Activated CD8-positive, alpha-beta memory T cell treated with anti-CD3 and anti-CD28 coated beads for 4 hours (primary cell): ENCODE measurements at places on chromosomes 2 and 18.

DNA sequence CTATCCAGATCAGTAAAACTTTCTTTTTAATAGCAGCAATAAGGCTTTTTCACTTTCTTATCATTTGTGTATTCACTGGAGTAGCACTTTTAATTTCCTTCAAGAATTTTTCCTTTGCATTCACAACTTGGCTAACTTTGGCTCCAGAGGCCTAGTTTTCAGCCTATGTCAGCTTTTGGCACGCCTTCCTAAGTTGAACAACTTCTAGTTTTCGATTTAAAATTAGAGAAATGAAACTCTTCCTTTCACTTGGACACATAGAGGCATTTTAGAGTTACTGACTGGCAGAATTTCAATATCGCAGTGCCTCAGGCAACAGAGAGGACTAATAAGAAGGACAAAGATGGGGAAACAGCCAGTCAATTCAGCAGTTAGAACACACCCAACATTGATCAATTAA is 577.4 kb downstream of the DSC3 start:
- no peak for DNase-seq

DNA sequence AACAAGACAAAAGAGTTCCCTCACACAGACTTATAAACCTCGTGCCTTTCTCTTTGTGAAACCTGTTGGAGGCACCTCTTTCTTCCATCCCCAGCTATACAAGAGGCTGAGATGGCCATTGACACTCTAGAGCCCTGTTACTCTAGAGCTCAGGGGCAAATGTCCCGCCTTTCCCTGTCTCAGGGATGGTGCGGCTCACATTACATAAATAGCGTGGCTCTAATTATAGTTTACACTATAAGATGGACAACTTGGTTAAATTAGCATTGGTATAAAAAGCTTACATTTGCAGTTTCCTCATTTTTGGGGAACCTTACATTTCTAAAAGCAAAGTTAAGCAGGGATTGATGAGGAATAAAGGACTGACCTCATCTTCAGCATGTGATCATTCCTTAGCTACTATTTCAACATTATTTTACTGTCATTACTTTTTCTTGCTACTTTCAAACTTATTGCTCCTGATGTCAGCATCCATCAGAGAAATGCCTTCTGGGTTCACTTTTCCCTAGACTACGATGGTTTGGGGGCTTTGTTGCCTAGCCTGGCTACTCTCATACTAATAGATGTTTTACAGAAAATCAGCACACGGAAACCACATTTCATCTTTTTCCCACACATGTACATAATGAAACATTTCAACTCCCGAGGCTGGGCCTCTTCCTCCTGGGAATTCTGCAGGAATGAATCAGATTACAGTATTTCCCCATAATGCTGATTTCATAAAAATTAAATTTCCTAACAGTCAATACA is 40.4 kb downstream of the FTCDNL1 start:
- DNase-seq = no peak

DNA sequence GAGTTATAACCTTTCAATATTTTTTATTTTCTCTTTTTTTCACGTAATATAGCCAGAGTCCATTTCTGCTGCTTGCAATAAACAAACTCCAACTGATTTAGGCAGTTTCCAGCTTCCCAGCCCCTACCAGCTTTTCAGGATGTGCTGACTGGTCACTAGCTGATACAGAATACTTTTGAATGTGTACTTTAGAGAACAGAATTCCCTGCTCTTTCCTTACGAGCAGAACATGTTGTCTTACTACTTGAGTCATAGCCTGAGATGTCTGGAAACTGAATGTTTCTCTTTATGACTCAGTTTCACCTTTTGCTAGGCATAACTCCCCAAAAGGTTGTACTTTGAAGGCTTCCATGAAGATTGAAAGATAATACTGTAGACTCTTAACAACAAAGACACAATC is 44.5 kb upstream of the KCNE4 start:
- no peak for DNase-seq

DNA sequence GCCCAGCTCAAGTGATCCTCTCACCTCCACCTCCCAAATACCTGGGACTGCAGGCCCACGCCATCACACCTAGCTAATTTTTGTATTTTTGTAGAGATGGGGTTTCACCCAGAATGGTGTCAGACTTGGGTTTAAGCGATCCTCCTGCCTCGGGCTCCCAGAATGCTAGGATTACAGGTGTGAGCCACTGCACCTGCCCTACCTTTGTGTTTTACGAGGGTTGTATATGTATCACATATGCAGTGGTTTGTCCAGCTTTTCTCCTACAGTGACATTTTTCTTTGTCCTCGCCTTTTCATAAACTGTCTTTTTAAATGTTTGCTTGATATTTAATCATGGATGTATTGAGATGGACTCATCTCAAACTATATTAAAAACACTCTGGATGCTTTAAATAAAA is 38.5 kb downstream of the AGAP1 start:
- DNase-seq = no peak

DNA sequence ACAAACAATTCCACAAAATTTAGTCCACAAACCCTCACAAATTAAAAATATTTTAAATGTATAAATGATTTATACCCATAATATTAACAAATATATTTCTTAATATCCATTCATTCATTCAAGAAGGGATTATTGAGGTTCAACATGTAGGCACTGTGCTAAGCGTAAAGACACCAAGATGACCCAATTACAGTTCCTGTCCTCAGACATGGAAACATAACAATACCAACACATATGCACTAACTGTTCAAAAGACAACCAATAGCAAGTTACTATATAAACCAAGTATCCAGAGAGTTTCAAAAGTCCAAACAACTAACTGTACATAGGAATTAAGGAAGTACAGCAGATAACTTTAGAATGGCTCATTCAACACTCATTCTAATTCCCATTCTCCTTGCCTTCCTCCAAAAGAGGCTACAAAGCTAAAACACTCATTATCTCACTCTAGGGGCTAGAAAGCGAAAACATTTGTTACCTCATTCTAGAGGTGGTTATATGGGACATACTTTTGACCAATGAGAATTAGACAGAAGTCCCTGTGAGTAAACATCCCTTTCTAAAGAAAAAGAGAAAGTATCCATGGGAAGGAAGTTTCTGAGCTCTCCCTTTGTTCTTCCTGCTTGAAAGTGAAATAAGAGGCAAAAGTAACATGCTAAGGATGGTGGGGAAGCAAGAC is 292.4 kb downstream of the ZEB2 start:
- no peak for DNase-seq

DNA sequence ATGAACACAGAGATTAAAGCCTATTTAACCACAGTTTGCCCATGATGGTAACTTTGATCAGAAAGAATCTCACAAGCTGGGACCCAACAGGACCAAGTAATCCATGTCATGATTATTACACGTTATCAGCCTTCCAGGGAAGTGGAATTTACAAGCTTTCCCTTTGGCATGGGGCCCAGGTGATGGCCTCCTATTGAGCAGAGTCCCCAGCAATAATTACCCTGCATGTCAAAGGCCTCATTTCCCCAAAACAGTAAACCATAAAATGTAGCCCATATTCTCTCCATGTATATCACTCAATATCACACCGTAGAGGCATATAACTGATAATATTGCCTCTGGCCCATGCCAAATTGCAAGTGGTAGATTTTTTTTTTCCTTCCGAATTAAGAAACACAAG is 38.9 kb downstream of the PRKRA start:
- DNase-seq = no peak

DNA sequence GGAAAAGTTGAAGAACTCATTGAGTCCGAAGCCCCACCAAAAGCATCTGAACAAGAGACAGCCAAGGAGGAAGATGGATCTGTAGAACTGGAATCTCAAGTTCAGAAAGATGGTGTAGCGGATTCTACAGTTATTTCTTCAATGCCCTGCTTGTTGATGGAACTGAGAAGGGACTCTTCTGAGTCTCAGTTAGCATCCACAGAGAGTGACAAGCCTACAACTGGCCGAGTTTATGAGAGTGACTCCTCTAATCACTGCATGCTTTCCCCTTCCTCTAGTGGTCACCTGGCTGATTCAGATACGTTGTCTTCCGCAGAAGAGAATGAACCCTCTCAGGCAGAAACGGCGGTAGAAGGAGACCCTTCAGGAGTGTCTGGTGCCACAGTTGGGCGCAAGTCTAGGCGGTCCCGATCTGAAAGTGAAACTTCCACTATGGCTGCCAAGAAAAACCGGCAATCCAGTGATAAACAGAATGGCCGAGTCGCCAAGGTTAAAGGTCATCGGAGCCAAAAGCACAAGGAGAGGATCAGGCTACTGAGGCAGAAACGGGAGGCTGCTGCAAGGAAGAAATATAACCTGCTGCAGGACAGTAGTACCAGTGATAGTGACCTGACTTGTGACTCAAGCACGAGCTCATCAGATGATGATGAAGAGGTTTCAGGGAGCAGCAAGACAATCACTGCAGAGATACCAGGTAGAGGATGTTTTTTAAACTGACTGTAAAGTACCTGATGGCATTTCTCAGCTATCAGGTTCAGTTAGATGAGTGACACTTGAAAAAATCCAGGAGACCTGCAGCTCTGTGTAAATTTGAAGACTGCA is 111.9 kb downstream of the HAUS1 start:
- DNase-seq = no peak

- DNase-seq = no peak
Measured at GRCh38 chr2:225354281-225354774, 45.2 kb upstream of the NYAP2 start.

DNA sequence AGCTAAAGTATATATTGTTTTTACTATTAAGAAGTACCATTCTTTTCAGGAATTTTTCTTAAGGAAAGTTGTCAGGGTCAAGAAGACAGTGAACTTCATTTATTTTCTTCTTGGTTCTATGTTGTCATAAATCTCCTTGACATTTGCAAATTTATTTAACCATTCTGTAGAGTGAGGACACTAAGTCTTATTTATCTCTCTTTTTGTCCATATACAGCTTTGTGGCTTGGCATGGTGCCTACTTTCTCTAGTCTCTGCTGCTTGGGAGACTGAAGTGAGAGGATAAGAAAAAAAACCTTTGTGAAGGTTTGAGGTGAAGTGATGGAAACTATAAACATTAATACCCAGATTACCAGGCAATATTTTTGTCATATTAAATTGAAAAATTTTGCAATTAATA is 1389.4 kb downstream of the SUCLG1 start:
- no peak for DNase-seq

DNA sequence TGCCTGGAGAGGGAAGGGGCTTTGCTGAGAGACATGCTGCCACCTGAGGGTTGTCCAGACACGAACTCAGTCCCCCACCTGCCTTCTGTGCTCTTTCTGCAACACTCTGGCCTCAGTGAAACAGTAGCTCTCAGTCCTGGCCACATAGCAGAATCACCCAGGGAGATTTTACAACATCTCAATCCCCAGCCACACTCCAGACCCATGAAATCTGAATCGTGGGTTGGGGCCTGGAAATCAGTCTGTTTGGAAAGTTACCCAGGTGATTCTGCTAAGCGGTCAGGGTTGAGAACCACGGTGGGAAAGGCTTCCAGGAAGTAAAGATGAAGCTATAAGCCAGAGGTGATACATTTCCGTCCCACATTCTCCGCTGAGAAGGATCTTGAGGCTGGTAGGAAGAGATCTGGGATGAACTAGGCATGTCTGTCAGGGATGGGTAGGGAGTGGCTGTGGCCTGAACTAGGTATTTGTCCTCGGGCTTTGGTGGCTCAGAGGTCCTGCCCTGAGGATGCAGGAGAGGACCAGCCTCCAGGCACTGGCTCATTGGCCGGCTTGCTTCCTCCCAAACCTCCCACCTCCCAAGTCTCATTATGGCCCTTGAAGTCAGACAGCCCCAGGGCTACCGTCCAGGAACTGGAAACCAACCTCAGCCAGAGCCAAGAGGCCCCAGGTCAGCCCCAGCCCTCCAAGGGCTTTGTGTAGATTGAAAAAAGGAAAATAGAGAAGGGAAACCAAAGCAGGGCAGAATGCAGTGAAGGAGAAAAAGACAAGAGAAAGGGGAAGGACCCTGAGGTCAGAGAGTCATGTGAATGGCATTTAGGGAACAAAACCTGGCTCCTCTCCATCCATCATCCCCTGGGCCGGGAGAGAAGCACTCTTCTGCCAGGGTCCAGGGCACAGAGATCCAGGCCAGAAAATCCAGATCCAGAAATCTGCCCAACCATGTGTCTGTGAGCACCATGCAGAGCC is 119.6 kb downstream of the ZFP36L2 start:
- no peak for DNase-seq

GRCh38 chr2:229467783-229468182 is 196.7 kb upstream of the PID1 start:
- no peak for DNase-seq

GRCh38 chr2:105712166-105712915 is 32.4 kb upstream of the NCK2 start:
- DNase-seq = no peak

DNA sequence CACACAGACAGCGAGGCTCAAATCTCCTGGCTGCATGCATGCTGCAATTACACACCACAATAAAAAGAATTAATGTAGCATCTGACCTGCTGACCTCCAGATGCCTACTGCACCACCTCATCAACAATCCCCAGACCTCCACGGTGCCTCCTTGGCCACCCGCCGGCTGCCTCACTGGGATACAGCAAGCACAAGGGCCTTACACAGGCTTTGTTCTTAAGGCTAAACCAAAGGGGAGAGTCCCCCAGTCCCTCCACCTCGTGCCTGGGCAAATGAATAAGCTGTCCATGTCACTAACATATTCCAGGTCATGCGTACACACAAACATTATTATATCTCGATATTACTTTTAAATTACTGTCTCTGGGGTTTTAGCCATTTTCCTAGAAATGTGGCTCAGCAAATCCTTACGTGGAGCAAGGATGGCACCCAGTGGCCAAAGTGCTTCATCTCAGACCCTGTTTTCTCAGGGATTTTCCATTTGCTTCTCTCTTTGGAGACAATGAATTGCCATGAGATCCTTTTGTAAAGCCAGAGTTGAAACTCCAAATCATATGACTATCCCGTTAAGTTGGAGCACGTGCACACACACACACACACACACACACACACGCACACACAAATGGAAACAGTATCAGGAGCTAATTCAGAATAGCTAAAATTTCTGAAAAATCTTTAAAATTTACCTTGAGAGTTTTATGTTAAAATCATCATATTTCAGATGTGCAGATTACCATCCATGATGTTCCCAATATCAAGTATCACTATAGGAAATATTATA is 313.8 kb downstream of the PDE11A start:
- no peak for DNase-seq

- no peak for DNase-seq
Measured at GRCh38 chr18:2681993-2682603, 26.6 kb downstream of the SMCHD1 start.

DNA sequence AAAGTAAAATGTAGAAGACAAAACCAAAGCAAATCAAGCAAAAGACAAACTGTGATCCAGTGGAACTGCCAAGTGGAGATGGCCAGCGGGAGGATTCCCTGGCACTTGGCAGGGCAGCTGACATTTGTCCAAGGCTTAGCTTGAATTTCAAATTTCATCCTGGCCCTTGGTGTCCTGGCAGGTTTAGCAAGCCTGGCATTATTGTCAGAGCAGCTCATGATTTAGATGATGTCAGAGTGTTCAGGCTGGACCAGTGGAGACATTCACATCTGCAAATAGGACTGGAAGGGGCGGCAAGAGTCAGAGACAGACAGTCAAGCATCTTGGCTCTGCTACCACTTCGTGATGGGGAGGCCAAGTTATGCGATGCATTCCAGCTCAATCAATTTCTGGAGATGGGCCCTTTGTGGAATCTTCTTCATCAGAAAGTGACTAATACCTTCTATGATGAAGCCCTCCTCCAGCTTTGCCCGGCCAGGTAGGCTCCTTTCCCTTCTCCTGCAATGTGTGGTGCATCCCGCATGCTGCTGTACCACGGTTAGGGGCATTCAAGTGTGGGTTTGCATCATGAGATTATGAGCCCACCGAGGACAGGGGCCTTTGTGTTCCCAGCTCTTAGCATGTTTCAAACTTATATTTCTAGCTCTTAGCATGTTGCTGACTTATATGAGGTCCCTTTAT is 199.7 kb downstream of the ANKRD30B start:
- DNase-seq = no peak

GRCh38 chr18:76689646-76690264 is 132.6 kb upstream of the ZNF236 start:
- no peak for DNase-seq
